Mesothelial cell of epicardium (in vitro differentiated cells): ENCODE measurements at places on chromosomes 4 and X. TPM values are rescaled to one million over a fixed set of nuclear protein-coding genes. Genes with fewer than 3 reads are reported as not detected.

- no peak overlapping the region for H3K27ac ChIP-seq
- peaks cover 6% of the 10 kb centered on the region for H3K4me1 ChIP-seq
- H3K36me3 ChIP-seq: no peaks in the 10 kb centered on the region
- H3K4me3 ChIP-seq: no peak overlapping the region
Observed at GRCh38 chr4:12452291-12452690, 1023.6 kb upstream of the HS3ST1 start.

GRCh38 chr4:89681219-89681618 lies 155.7 kb downstream of the SNCA start:
- H3K4me1 ChIP-seq: peaks cover 5% of the 10 kb centered on the region
- no peak for DNase-seq
- H3K36me3 ChIP-seq: peaks cover 8% of the 10 kb centered on the region
- no peaks in the 10 kb centered on the region for H3K27me3 ChIP-seq

- no peak for DNase-seq
- no peaks in the 10 kb centered on the region for H3K36me3 ChIP-seq
- no peak overlapping the region for H3K4me3 ChIP-seq
- peaks cover 18% of the 10 kb centered on the region for H3K27me3 ChIP-seq
- H3K4me1 ChIP-seq: no peaks in the 10 kb centered on the region
Observed at GRCh38 chrX:12701628-12702027, 89.6 kb upstream of the PRPS2 start.

GRCh38 chr4:142728233-142728632 lies 117.9 kb downstream of the INPP4B start:
- no peak for DNase-seq
- H3K36me3 ChIP-seq: peaks cover 2% of the 10 kb centered on the region
- H3K27ac ChIP-seq: no peak overlapping the region
- H3K4me3 ChIP-seq: no peak overlapping the region
- no peaks in the 10 kb centered on the region for H3K27me3 ChIP-seq
- H3K4me1 ChIP-seq: peaks cover 8% of the 10 kb centered on the region

DNA sequence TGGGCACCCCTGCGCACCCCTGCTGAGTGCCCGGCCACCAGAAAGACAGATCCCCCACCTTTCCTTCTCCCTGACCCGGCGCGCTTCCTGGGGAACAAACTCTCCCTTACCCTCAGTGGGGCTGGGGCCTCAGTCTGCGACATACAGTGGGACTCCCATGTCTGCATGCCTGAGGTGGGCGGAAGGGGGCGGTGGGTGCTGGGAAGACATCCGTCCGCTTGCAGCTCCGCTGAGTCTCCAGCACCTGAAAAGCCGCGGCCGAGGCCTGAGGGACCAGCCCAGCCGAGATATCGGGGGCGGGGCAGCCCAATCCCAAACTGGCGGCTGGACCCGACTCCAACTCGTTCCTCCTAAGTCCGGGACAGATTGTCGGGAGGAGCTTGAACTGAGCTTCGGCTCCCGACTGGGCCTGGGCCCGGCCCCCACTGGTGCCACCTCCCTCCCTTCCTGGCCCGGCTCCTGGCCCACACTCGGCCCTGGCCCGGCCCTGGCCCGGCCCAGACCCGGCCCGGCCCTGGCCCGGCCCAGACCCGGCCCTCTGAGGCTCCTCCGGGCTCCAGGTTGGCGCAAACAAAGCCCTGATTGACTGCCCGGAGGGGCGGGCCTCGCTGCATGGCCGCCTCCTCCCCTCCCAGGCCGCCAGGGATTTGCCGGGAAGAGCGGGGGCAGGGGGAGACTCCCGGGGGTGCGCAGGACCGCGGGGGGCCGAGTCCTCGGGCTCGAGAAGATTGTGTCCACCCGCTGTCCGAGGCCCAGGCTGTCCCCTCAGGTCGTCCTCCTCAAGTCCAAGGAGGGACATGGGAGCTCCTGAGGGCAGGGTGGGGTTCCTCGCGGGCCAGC lies 877 bp upstream of the SLC16A2 start:
- H3K27ac ChIP-seq: peak overlapping the region; percentile 96
- H3K4me3 ChIP-seq: peak overlapping the region; percentile 82
- H3K36me3 ChIP-seq: no peaks in the 10 kb centered on the region
- peaks cover 11% of the 10 kb centered on the region for H3K4me1 ChIP-seq
- DNase-seq: peak; percentile 66

- DNase-seq: no peak
- no peaks in the 10 kb centered on the region for H3K36me3 ChIP-seq
- H3K4me3 ChIP-seq: no peak overlapping the region
- peaks cover 6% of the 10 kb centered on the region for H3K4me1 ChIP-seq
- H3K27me3 ChIP-seq: peaks cover 35% of the 10 kb centered on the region
Observed at GRCh38 chr4:36385951-36386571, 104.6 kb downstream of the DTHD1 start.

GRCh38 chr4:137700072-137700471 lies 167.8 kb upstream of the PCDH18 start:
- no peak overlapping the region for H3K27ac ChIP-seq
- peaks cover 6% of the 10 kb centered on the region for H3K36me3 ChIP-seq
- H3K4me3 ChIP-seq: no peak overlapping the region

GRCh38 chrX:44343412-44344141 lies at the start of gene EFHC2:
EFHC2 (minus strand) TSS chrX:44343672; CDS start chrX:44343588, 84 bp downstream.
- peak within 1 kb of the TSS; percentile 64 for H3K27ac ChIP-seq
- H3K4me1 ChIP-seq: peaks cover 2% of the 10 kb centered on the region
- no peaks in the 10 kb centered on the region for H3K36me3 ChIP-seq
- H3K27me3 ChIP-seq: no peaks in the 10 kb centered on the region

- H3K4me1 ChIP-seq: peaks cover 5% of the 10 kb centered on the region
- no peaks in the 10 kb centered on the region for H3K27me3 ChIP-seq
Observed at GRCh38 chr4:105092356-105092755, 54.3 kb upstream of the TET2 start.

DNA sequence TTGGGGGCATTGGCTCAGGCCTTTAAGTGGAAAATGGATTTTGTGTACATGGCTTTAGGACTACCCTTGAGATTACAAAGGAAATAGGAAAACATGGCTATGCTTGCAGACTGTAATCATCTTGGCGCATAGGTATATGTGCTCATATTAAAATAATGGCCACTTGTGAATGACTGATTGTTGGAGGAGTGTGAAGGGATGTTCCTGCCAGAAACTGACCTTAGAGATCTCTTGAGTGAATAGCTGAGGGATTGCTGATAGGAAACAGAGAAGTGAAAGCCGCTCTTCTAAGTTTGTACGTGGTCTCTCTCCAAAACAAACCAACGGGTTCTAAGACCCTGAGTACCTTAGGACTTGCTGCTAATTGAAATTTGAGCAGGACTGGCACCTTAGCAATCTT lies 186.0 kb downstream of the MGST2 start:
- H3K27ac ChIP-seq: no peak overlapping the region
- H3K27me3 ChIP-seq: no peaks in the 10 kb centered on the region
- H3K36me3 ChIP-seq: no peaks in the 10 kb centered on the region
- H3K4me1 ChIP-seq: peaks cover 28% of the 10 kb centered on the region
- no peak for DNase-seq
- no peak overlapping the region for H3K4me3 ChIP-seq

DNA sequence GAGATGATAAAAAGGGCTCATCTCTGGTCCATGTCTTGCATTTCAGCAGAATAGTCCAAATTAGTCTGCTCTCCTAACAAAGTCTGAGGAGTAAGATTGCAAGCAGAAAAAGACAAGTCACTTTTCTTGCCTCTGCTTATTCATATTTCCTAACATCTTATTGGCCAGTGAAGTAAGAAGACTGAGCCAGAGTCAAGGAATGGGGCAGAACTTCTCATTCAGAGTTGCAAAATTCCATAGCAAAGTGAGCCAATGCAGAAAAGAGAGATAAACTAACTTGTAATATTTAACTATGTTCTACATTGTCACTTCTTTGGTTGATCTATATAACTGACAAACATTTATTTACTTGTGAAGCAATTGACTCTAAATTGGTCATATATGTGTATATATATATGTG lies 2304.0 kb downstream of the ARAP2 start:
- no peak overlapping the region for H3K4me3 ChIP-seq
- H3K27ac ChIP-seq: no peak overlapping the region
- H3K4me1 ChIP-seq: peaks cover 29% of the 10 kb centered on the region
- H3K27me3 ChIP-seq: no peaks in the 10 kb centered on the region
- H3K36me3 ChIP-seq: no peaks in the 10 kb centered on the region

GRCh38 chr4:185870366-185870765 lies 58.4 kb upstream of the SORBS2 start:
- H3K4me1 ChIP-seq: peaks cover 37% of the 10 kb centered on the region
- H3K36me3 ChIP-seq: no peaks in the 10 kb centered on the region
- H3K27ac ChIP-seq: no peak overlapping the region
- no peaks in the 10 kb centered on the region for H3K27me3 ChIP-seq
- DNase-seq: no peak

- no peaks in the 10 kb centered on the region for H3K36me3 ChIP-seq
- no peaks in the 10 kb centered on the region for H3K27me3 ChIP-seq
- H3K4me1 ChIP-seq: peaks cover 10% of the 10 kb centered on the region
- no peak overlapping the region for H3K27ac ChIP-seq
Observed at GRCh38 chr4:141389649-141390048, 169.0 kb downstream of the ZNF330 start.

GRCh38 chr4:159002950-159003349 lies 99.9 kb upstream of the RAPGEF2 start:
- no peaks in the 10 kb centered on the region for H3K27me3 ChIP-seq
- peaks cover 12% of the 10 kb centered on the region for H3K4me1 ChIP-seq
- no peaks in the 10 kb centered on the region for H3K36me3 ChIP-seq
- H3K27ac ChIP-seq: no peak overlapping the region
- H3K4me3 ChIP-seq: no peak overlapping the region
- no peak for DNase-seq

DNA sequence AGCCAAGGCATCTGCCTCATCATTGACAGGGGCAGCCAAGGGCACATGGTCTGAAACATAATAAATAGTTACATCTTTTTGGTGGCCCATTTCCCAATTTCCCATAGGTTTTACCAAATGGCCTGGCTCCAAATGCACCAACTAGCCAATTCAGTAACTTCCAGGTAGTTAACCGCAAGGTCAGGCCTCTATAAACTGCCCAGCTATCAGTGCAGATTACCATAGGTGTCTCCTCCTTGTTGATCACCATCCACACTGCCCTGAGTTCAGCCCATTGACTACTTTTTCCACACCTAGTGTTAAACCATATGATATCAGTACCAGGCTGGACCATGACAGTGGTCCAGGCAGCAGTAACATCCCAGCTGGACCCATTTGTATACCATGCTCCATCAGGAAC lies 1145.1 kb upstream of the POU3F4 start:
- no peaks in the 10 kb centered on the region for H3K27me3 ChIP-seq
- no peak overlapping the region for H3K4me3 ChIP-seq
- H3K4me1 ChIP-seq: no peaks in the 10 kb centered on the region
- no peak overlapping the region for H3K27ac ChIP-seq
- no peak for DNase-seq

- H3K4me1 ChIP-seq: no peaks in the 10 kb centered on the region
- H3K4me3 ChIP-seq: no peak overlapping the region
- H3K27ac ChIP-seq: no peak overlapping the region
- H3K27me3 ChIP-seq: no peaks in the 10 kb centered on the region
Observed at GRCh38 chr4:28014469-28014868, 1153.8 kb downstream of the STIM2 start.

GRCh38 chrX:79371640-79372039 lies 4.5 kb upstream of the ITM2A start:
- H3K36me3 ChIP-seq: no peaks in the 10 kb centered on the region
- H3K4me1 ChIP-seq: peaks cover 14% of the 10 kb centered on the region
- no peak overlapping the region for H3K27ac ChIP-seq
- H3K27me3 ChIP-seq: peaks cover under 1% of the 10 kb centered on the region
- no peak overlapping the region for H3K4me3 ChIP-seq
- DNase-seq: no peak

GRCh38 chr4:148452970-148453369 lies 10.8 kb upstream of the NR3C2 start:
- no peaks in the 10 kb centered on the region for H3K36me3 ChIP-seq
- no peaks in the 10 kb centered on the region for H3K4me1 ChIP-seq
- H3K27me3 ChIP-seq: peaks cover 44% of the 10 kb centered on the region
- no peak overlapping the region for H3K27ac ChIP-seq
- H3K4me3 ChIP-seq: no peak overlapping the region

DNA sequence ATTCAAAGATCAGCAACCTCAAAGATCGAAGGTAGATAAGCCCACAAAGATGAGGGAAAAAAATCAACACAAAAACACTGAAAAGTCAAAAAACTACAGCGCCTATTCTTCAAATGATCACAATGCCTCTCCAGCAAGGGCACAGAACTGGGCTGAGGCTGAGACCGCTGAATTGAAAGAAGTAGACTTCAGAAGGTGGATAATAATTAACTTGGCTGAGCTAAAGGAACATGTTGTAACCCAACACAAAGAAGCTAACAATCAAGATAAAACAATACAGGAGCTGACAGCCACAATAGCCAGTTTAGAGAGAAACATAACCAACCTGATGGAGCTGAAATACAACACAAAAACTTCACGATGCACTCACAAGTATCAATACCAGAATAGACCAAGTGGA lies 231.1 kb downstream of the STPG2 start:
- no peaks in the 10 kb centered on the region for H3K27me3 ChIP-seq
- H3K4me3 ChIP-seq: no peak overlapping the region
- no peaks in the 10 kb centered on the region for H3K36me3 ChIP-seq

- peaks cover 23% of the 10 kb centered on the region for H3K4me1 ChIP-seq
- H3K4me3 ChIP-seq: no peak overlapping the region
- H3K36me3 ChIP-seq: no peaks in the 10 kb centered on the region
- DNase-seq: no peak
- no peak overlapping the region for H3K27ac ChIP-seq
- H3K27me3 ChIP-seq: no peaks in the 10 kb centered on the region
Observed at GRCh38 chr4:113447769-113448168, 313.8 kb downstream of the CAMK2D start.

- H3K27ac ChIP-seq: peak overlapping the region; percentile 47
- H3K27me3 ChIP-seq: no peaks in the 10 kb centered on the region
- H3K4me1 ChIP-seq: peaks cover 31% of the 10 kb centered on the region
- no peak for DNase-seq
Observed at GRCh38 chr4:40675166-40675565, 45.5 kb upstream of the RBM47 start.

- DNase-seq: no peak
- peaks cover 1% of the 10 kb centered on the region for H3K36me3 ChIP-seq
- no peaks in the 10 kb centered on the region for H3K27me3 ChIP-seq
- H3K27ac ChIP-seq: no peak overlapping the region
- no peaks in the 10 kb centered on the region for H3K4me1 ChIP-seq
- H3K4me3 ChIP-seq: no peak overlapping the region
Observed at GRCh38 chrX:118807151-118808017, 16.2 kb upstream of the ZCCHC12 start.

DNA sequence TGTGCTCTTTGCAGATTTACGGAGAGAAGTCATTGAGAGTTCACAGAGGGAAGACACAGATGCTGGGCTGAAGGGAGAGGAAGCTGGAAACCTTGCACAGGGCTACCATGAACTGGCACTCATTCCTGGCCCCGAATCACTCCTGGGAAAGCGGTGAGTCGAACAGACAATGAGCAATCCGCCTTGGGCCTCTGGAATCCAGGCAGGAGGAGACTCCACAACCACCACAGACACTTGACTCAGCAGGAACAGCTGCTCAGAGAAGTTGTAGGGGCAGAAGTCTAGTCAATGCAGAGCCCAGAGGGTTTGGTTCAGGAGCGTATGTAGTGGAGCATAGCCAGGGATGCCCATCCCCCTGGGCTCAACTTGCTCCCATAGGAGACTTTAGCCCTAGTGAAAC lies 62.8 kb upstream of the GRIA3 start:
- H3K4me1 ChIP-seq: no peaks in the 10 kb centered on the region
- H3K27me3 ChIP-seq: no peaks in the 10 kb centered on the region
- H3K27ac ChIP-seq: no peak overlapping the region
- DNase-seq: no peak
- H3K4me3 ChIP-seq: no peak overlapping the region
- no peaks in the 10 kb centered on the region for H3K36me3 ChIP-seq

GRCh38 chrX:40663078-40663740 lies 15.8 kb upstream of the CXorf38 start:
- H3K36me3 ChIP-seq: peaks cover 21% of the 10 kb centered on the region
- DNase-seq: no peak
- H3K4me1 ChIP-seq: peaks cover 2% of the 10 kb centered on the region
- H3K4me3 ChIP-seq: no peak overlapping the region

KDR gene
- total RNA-seq: 44.1 to 52.1 TPM (median 48.5 TPM) in 3 replicates

L1CAM gene
- 1.4 to 2.1 TPM (median 2.1 TPM) in 3 replicates for total RNA-seq

BLOC1S4 gene
- 17.0 to 18.1 TPM (median 18.0 TPM) in 3 replicates for total RNA-seq

HPSE gene
- 0.80 to 1.0 TPM (median 0.97 TPM) in 3 replicates for total RNA-seq

LRIT3 gene
- 0.14 to 0.29 TPM (median 0.16 TPM) in 3 replicates for total RNA-seq

ZDHHC15 gene
- total RNA-seq: 2.7 to 3.4 TPM (median 3.0 TPM) in 3 replicates

REST gene
- 81.9 to 88.3 TPM (median 86.8 TPM) in 3 replicates for total RNA-seq
